ENCODE measurements at places on chromosomes 4 and X. TPM values are rescaled to one million over a fixed set of nuclear protein-coding genes. Genes with fewer than 3 reads are reported as not detected.

The IQSEC2 gene
- total RNA-seq: not detected

The FRAS1 gene
- total RNA-seq: not detected

The SCRG1 gene
- not detected for total RNA-seq

The CSAG3 gene
- 1.4 TPM for total RNA-seq

The APLN gene
- 0.14 TPM for total RNA-seq

The LRIT3 gene
- total RNA-seq: 0.23 TPM

The DGKK gene
- not detected for total RNA-seq

The MAGEA9 gene
- not detected for total RNA-seq

The TMSB15A gene
- 0.56 TPM for total RNA-seq

The CITED1 gene
- not detected for total RNA-seq
